ENCODE measurements at places on chromosomes 7 and 10. TPM values are rescaled to one million over a fixed set of nuclear protein-coding genes. Genes with fewer than 3 reads are reported as not detected.

ACSM6 gene
- 0.21 TPM for polyA plus RNA-seq

FRA10AC1 gene
- polyA plus RNA-seq = 39.4 TPM

ASB4 gene
- 0.23 TPM for polyA plus RNA-seq

WEE2 gene
- 0.46 TPM for polyA plus RNA-seq

MYOZ1 gene
- polyA plus RNA-seq = 5.8 TPM

CUL2 gene
- 42.8 TPM for polyA plus RNA-seq

ANXA8 gene
- 0.31 TPM for polyA plus RNA-seq

AMZ1 gene
- polyA plus RNA-seq = 0.31 TPM

UCN3 gene
- polyA plus RNA-seq = 1.5 TPM

CCM2 gene
- 29.7 TPM for polyA plus RNA-seq

PPP1R17 gene
- not detected for polyA plus RNA-seq

TNS3 gene
- polyA plus RNA-seq = 91.0 TPM

CFAP58 gene
- polyA plus RNA-seq = 0.49 TPM

AGR2 gene
- polyA plus RNA-seq = 34.1 TPM
